Stimulated activated CD4-positive, alpha-beta T cell treated with anti-CD3 and anti-CD28 coated beads, TNF-alpha, amount 100 ng/mL, for 1 hour (primary cell): ENCODE measurements at places on chromosomes 2 and 18.
A peak's percentile ranks its signal among the peaks of the same experiment; 100 is the strongest.

DNA sequence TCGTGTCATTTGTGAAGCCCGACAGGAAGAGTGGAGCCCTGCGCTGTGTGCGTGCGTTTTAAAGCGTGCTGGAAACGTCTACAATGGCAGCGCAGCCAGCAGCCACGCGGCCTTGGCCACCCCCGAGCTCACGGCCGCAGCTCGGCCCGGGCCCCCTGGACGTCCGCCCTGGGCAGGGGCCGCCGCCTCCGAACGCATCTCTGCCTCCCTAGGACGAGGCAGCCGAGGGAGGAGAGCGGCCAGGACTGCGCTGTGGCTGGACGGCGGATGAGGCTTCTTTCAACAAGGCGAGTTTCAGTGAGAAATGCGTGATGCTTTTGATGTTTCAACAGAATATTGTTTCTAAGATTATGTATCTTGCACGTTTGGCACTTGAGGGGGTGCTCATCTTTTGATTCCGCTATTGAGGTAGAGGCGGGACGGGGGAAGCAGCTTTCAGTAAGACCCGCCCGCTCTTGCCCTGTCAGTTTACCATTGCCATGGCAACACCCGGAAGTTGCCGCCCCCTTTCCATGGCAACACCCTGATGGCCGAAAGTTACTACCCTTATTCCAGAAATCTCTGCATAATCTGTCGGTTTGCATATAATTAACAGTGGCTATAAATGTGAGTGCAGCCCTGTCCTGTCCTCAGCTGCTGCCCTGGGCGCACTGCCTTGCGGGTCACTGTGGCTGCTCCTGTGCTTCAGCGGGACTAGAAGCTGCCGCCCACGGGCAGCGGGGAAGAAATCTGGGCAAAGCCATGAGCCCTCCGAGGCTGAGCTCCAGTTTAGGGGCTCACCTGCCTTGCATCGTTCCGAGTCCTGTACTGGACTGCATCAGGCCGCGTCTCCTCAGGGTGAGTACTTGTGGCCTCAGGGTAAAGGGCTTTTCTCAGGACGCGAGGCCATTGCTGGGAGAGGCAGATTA, 38.6 kb downstream of the ADNP2 start:
- DNase-seq = peak; percentile 29

- no peak for DNase-seq
Observed at GRCh38 chr18:35750929-35751328, 169.4 kb downstream of the GALNT1 start.

- no peak for DNase-seq
Observed at GRCh38 chr18:38444971-38445803, 879.6 kb upstream of the CELF4 start.

- no peak for DNase-seq
Observed at GRCh38 chr2:18527326-18527725, 33.1 kb downstream of the RDH14 start.

DNA sequence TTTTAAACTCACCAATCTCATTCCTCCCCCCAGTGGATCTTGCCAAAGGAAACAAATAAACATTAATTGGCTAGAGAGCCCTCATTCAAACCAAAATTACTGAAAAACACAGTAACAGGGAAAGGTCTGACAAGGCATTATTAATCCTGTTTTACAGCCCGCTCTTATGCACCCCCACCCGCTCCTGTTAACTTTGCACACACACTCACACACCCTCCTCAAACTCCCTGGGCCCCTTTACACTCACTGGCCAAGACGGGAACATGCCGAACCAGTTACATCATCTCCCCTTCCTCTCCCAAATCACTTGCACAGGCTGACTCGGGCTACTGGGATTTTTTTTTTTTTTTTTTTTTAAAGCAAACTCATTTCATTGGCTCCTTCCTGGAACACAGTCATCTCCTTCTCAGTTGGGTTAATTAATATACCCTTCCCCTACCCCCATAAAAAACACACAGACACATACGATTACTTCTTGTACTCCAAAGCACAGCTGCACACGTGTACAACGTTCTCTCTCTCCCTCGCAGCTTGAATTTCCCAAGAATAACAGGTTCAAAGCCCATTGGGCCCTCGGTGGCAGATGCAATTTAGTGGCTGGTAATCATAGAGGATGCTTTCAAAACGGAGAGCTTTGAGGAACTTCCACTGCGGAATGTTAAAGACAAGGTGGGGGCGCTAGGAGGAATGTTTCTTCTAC, 31.8 kb downstream of the KLF7 start:
- DNase-seq = no peak

DNA sequence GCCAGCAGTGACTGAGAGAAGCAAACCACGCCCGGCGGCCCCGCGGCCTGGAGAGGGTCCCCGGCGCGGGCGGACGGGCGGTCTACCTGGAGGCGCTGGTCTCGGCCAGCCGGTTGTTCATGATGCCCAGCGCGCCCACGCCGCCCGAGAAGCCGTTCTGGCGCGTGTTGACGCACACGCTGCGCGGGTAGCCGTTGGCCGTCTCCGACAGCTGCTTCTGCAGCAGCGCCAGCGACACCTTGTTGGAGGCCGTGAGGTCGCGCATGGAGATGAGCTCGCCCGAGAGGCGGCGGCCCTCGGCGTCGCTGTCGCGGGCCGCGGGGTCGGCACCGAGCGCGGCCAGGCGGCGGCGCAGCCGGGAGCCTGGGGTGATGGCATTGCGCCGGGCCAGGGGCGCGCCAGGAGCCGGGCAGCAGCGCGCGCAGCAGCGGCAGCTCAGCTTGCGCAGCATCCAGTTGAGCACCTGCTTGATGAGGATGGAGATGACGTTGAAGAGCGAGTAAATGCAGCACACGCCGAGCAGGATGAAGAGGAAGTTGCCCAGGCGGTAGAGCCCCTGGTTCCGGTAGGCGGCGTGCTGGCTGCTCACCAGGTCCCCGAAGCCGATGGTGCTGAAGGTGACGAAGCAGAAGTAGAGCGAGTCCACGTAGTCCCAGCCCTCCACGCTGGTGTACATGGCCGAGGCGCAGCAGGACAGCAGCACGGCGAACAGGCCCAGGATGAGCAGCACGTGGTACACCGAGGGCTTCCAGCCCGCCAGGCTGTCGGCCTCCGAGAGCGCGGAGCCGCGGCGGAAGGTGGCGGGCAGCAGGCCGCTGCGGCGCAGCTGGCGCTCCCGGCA, 118.1 kb downstream of the MSH2 start:
- peak; percentile 49 for DNase-seq

GRCh38 chr18:49487711-49488310, 777 bp upstream of the C18orf32 start:
- DNase-seq = no peak

DNA sequence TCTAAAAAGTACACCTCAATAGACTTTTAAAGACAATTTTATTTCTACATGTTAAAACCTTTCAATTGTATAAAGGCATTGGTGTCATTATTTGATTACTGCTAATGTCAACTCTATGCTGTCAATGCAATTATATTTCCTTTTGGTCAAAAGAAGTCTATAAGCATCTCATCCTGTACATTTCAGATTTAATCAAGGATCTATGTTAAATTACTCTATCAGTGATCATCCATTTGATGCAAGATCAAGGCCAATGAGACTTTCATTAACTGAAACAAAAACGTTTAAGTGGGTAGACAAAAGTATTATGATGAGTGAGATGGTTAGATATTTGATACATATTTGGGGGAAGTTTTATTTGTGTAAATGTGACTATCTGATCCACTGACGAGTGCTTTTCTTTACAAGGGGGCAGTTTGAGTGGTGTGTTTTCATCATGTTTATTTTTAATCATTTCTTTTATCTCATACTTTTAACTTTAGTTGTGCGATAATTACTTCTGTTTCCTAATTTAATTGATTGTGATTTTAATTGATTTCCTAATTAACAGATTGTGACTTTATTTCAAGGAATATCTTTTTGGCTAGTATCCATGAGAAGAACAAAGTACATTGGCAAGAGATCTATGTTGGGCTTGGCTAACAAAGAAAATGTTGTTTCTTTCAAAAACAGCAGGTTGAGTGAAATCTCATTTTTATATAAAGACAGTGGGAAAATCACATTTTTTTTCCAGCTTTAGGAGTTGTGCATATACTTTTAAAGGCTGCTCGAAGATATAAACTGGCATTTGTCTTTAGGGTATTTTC, 1.1 kb downstream of the ARHGAP28 start:
- no peak for DNase-seq

DNA sequence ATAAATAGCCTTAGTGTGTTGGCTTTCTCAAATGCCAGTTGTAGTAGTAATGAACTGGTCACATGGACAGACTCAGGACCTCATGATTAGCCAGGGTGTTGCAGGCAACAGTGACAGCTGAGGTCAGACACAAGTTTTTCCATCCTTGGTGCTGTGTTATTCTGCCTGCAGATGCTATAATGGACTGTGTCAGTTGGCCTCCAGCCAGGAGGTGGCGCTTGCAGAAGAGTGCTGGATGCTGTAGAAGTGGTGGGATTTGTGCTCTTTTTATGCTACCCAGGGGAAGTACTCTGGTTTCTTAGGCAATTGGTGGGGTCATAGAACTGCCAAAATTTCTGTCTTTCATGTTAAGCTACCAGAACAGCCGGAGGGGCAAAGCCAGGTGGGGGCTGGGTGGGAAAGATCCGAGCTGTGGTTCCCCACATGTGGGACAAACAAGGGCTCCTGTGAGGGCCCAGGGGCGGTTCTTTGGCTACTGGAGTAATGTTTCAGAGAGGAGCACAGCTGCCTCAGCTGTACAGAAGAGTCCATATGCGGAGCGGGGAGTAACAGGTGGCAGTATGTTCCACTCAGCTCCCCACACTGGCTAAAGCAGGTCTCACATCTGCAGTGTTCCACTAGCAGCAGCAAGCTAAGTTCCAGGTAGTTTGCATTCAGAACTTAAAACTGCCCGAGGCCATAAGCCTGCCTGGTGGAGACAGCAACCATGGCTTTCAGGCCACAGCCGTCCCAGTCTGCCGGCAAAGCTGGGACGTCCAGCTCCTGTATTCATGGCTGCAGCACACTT, 104.4 kb downstream of the GULP1 start:
- no peak for DNase-seq

- no peak for DNase-seq
Observed at GRCh38 chr2:3256605-3257004, 121.0 kb downstream of the EIPR1 start.

GRCh38 chr2:85613717-85614515, 2.0 kb upstream of the C2orf68 start:
- DNase-seq = no peak

DNA sequence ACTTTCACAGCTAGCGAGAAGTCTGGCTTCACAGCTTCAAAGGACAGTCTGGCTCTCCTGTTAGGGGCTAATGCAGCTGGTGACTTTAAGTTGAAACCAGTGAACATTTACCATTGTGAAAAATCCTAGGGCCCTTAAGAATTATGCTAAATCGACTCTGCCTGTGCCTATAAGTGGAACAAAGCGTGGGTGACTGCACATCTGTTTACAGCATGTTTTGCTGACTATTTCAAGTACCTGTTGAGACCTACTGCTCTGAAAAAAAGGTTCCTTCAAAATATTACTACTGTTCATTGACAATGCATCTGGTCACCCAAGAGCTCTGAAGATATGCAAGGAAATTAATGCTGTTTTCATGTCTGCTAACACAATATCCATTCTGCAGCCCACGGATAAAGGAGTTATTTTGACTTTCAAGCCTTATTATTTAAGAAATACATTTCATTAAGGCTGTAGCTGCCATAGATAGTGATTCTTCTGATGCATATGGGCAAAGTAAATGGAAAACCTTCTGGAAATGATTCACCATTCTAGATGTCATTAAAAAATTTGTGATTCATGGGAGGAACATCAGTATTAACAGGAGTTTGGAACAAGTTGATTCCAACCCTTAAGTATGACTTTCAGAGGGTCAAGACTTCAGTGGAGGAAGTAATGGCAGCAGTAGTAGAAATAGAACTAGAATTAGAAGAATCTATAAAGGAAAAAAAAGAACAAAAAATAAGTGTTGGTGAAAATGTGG, 48.9 kb downstream of the POLR1A start:
- no peak for DNase-seq

DNA sequence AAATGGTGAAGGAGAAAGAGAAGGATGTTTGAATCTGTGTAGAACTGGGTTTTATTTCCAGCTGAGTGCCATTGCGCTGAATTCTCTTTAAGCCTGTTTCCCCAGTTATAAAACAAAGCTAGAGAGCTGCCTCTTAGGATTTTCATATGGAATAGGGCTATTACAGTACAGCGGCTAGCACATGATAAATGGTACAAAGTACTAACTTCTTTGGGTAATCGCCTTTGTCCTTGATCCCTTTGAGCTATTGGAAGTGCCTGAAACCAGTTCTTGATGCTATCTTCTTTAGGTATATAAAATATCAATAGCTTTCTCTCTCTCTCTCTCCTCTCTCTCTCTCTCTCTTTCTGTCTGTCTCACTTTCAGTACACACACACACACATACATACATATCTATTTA, 71.3 kb downstream of the SOX11 start:
- no peak for DNase-seq

DNA sequence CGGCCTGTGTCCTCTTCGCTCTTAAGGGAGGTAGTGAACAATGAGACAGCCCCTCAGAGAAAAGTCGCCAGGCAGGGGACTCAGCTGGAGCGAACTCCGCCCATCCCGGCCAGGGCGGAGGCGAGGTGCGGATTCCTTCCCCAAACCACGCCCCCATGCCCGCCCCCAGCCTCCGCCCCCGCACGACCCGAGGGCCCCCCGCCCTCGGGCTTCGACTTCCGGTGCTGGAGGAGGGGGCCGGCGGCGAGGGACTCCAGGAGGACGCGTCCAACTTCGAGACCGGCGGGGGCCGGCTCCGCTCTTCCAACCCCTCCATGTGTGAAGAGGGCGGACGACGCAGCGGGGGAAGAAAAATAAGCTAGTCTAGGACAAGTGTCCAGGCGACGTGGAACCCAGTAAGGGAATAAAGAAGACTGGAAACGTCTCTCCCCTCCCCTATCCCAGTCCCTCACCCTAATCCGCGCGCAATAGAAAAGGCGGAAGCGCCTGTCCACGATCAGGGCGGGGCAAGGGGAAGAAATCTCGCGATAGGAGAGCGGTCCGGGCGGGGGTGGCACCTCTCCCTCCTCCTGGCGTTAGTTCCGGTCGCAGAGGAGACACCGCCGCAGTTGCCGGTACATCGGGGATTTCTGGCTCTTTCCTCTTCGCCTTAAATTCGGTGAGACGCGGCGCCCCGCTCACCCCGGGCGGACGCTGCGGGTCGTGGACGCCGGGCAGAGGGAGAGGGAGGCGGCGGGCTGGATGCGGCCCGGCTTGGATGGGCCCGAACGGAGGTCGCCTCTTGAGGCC, at the start of gene BZW1:
Gene BZW1, plus strand, starts transcription at position 578 of the 789 bp plus-strand sequence. CDS start 1,308 bp downstream, outside the sequence.
- DNase-seq = peak; percentile 95

GRCh38 chr18:38895560-38895959, 1330.0 kb upstream of the CELF4 start:
- no peak for DNase-seq

DNA sequence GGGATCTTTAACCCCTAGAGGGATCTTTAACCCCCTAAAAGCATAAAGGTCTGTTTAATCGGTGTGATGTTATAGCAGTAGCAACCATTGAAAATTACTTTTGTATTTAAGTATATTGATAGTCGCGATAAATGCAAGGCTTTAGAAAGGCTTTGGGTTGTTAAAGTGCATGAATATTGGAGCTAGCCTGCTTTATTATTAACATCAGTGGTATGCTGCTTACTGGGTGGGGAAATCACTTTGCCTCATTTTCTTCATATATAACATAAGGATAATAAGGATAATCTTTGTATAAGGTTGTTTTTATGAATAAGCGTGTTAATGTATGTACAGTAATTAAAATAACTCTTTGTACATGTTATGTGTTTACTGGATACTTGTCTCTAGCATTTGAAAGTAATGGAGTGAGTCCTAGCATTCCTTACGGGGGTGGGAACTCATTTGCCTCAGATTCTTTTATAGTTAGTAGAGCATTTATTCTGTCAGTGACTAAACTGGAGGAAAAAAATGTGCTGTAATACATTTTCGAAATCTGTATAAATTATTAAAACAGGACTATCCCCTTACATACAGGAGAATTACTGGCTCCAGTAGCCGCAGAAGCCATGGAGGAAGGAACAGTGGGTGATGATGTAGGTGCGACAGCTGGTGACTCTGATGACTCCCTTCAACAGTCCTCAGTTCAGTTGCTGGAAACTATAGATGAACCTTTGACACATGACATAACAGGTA, 122.2 kb downstream of the BIRC6 start:
- no peak for DNase-seq
